Astrocyte (in vitro differentiated cells and primary cell): ENCODE measurements at places on chromosomes 16 and 17. TPM values are rescaled to one million over a fixed set of nuclear protein-coding genes. Genes with fewer than 3 reads are reported as not detected.

The DPEP3 gene
- not detected in 2 replicates for total RNA-seq

- no peaks in the 10 kb centered on the region for H3K4me1 ChIP-seq
- H3K4me3 ChIP-seq = no peak overlapping the region
- DNase-seq = no peak
- no peaks in the 10 kb centered on the region for H3K27me3 ChIP-seq
- no peak overlapping the region for H3K27ac ChIP-seq
Measured at GRCh38 chr17:67500261-67500660, 123.2 kb downstream of the PITPNC1 start.

The PRR29 gene
- 0.54 and 0.94 TPM in 2 replicates for total RNA-seq

DNA sequence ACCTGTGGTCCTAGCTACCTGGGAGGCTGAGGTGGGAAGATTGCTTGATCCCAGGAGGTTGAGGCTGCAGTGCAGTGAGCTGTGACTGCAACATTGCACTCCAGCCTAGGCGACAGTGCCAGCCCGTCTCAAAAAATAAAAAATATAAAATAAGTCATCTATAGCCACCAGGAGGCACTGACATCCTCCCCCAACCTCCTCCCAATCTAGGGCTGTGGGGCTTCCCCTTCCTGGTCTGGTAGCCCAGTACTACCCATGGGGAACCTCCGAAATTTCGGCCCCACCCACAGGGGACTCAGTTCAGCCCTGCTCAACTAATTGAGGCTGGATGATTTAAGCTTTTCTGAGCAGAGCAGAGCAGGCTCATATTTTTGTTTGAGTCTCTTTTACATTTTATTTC is 3.2 kb downstream of the ZSCAN10 start:
- no peak overlapping the region for H3K27ac ChIP-seq
- H3K27me3 ChIP-seq = peaks cover 18% of the 10 kb centered on the region
- H3K4me3 ChIP-seq = no peak overlapping the region
- peaks cover 6% of the 10 kb centered on the region for H3K4me1 ChIP-seq
- DNase-seq = no peak

DNA sequence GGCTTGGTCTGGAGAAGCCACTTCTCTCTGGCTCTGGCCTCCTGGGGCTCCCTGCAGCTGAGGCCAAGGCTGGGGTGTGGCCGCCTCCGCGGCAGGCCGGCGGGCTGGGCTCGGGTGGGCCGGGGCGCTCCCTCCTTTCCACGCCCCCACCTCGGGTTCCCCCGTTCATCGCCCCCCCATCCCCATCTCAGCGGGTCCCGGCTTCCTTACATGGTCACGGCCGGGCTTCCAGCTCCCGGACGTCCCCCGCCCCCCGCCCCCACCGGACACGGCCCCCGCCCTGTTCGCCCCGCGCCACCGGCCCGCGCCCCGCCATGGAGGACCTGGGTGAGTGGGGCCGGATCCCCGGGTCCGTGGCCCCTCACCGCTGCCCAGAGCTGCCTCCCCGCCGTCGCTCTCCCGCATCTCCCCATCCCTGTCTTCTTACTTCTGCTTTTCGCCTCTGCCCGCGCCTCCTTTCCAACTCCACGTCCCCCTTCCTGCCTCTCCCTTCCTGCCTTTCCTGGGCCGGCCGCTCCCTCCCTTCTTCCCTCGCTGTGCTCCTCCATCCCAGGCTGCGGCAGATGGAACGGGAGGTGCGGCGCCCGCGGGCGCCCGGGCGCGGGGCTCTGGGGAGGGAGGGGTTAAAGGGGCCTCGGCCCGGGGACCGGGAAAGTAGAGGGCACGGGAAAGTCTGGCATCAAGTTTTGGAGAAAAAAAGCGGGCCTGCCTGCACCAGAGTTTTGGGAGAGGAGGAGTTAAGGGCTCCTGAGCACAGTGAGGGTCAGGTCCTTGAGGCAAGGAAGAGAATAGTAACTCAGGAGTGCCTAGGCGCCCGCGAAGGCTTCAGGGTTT is at the start of gene TGFB1I1:
Gene TGFB1I1, plus strand, starts transcription at position 278 of the 834 bp plus-strand sequence. Its CDS starts 37 bp downstream, at position 315.
- peak within 1 kb of the TSS; percentile 80 for H3K27ac ChIP-seq
- H3K4me1 ChIP-seq = peaks cover 42% of the 10 kb centered on the region
- peaks cover 14% of the 10 kb centered on the region for H3K36me3 ChIP-seq
- peak within 1 kb of the TSS; percentile 95 for H3K4me3 ChIP-seq

- H3K4me3 ChIP-seq = no peak overlapping the region
- H3K4me1 ChIP-seq = no peaks in the 10 kb centered on the region
- DNase-seq = no peak
- no peaks in the 10 kb centered on the region for H3K27me3 ChIP-seq
- H3K36me3 ChIP-seq = no peaks in the 10 kb centered on the region
Measured at GRCh38 chr16:1564325-1564724, 30.9 kb downstream of the TMEM204 start.
